ENCODE measurements at places on chromosomes 3 and 15. TPM values are rescaled to one million over a fixed set of nuclear protein-coding genes. Genes with fewer than 3 reads are reported as not detected.

LCTL gene
- not detected for total RNA-seq

CTXN2 gene
- not detected for total RNA-seq

ZNF774 gene
- total RNA-seq, result 1.9 TPM

BFSP2 gene
- total RNA-seq, result not detected

CORO2B gene
- not detected for total RNA-seq

KBTBD13 gene
- total RNA-seq, result not detected

DISP2 gene
- total RNA-seq, result 0.08 TPM

BTD gene
- 2.2 TPM for total RNA-seq

CCR1 gene
- 0.14 TPM for total RNA-seq

GRCh38 chr15:45347033-45347432 lies 31.3 kb downstream of the GATM start:
- no peak for DNase-seq
- no peak overlapping the region for H3K27ac ChIP-seq
- peaks cover 45% of the 10 kb centered on the region for H3K27me3 ChIP-seq
- no peaks in the 10 kb centered on the region for H3K4me1 ChIP-seq
- no peak overlapping the region for H3K4me3 ChIP-seq
- no peaks in the 10 kb centered on the region for H3K36me3 ChIP-seq

GRCh38 chr3:48492461-48493202 lies 11.3 kb downstream of the SHISA5 start:
- peaks cover 3% of the 10 kb centered on the region for H3K36me3 ChIP-seq
- no peaks in the 10 kb centered on the region for H3K27me3 ChIP-seq
- no peaks in the 10 kb centered on the region for H3K4me1 ChIP-seq
- no peak overlapping the region for H3K4me3 ChIP-seq
- H3K27ac ChIP-seq, result no peak overlapping the region

GRCh38 chr3:177071496-177072156 lies 125.7 kb downstream of the TBL1XR1 start:
- DNase-seq, result no peak
- H3K4me3 ChIP-seq, result no peak overlapping the region
- peaks cover 49% of the 10 kb centered on the region for H3K4me1 ChIP-seq
- no peaks in the 10 kb centered on the region for H3K27me3 ChIP-seq
- H3K36me3 ChIP-seq, result peaks cover 55% of the 10 kb centered on the region

DNA sequence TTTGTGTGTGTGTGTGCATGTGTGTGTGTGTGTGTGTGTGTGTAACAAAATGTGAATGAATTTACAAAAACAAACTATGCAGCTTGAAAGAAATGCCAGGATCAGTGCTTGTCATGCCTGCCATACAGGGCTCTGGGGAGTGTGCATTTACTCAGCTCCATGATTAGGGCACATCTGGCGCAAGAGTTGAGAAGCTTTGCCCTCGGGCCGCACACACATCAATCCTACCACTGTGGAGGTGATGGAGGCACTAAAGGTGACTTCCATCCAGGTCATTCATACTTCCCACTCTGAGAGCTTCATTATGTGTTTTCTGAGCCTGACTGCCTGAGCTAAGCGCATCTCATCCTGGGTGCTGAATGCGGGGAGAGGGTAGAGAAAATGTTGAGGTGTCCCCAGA lies 72.0 kb upstream of the ZBED2 start:
- DNase-seq, result no peak
- peaks cover 45% of the 10 kb centered on the region for H3K36me3 ChIP-seq
- peak overlapping the region; percentile 91 for H3K27ac ChIP-seq
- H3K4me1 ChIP-seq, result peaks cover 60% of the 10 kb centered on the region
- peak overlapping the region; percentile 57 for H3K4me3 ChIP-seq

DNA sequence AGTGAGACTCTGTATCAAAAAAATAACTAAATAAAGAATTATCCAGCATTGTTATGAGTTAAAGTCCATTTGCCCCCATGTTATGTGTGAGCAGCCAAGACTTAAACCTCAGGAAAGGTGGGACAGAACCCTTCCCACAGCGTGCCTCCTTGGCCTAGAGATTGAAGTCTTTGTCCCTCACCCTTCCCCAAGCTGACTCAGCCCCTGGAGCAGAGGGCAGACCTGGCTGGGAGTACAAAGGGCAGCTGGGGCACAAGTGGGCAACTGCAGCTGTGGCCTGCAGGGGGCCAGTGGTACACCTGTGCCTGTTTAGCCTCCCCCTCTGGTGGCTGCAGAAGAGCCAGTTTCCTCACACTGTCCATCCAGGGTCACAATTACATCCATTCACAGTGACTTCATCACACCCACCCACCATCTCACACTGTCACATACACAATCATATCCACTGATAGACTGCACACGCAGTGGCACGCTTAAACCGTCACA lies 940 bp upstream of the ACY1 start:
- peak; percentile 56 for DNase-seq
- H3K27me3 ChIP-seq, result no peaks in the 10 kb centered on the region
- H3K4me3 ChIP-seq, result peak overlapping the region; percentile 88
- H3K27ac ChIP-seq, result peak overlapping the region; percentile 89

GRCh38 chr15:68543165-68544008 lies 35.4 kb upstream of the CORO2B start:
- H3K4me3 ChIP-seq, result no peak overlapping the region
- no peak overlapping the region for H3K27ac ChIP-seq
- no peak for DNase-seq
- H3K36me3 ChIP-seq, result no peaks in the 10 kb centered on the region
- peaks cover 14% of the 10 kb centered on the region for H3K27me3 ChIP-seq

GRCh38 chr15:48516121-48516520 lies 129.4 kb downstream of the FBN1 start:
- no peaks in the 10 kb centered on the region for H3K36me3 ChIP-seq
- no peaks in the 10 kb centered on the region for H3K4me1 ChIP-seq
- DNase-seq, result no peak
- H3K27me3 ChIP-seq, result no peaks in the 10 kb centered on the region
- H3K4me3 ChIP-seq, result no peak overlapping the region

GRCh38 chr15:66567897-66568296 lies 2.1 kb upstream of the LCTL start:
- H3K4me1 ChIP-seq, result peaks cover 5% of the 10 kb centered on the region
- no peak overlapping the region for H3K27ac ChIP-seq
- no peaks in the 10 kb centered on the region for H3K27me3 ChIP-seq
- H3K4me3 ChIP-seq, result no peak overlapping the region

GRCh38 chr3:125057186-125057850 lies 1.5 kb upstream of the HEG1 start:
- peaks cover 13% of the 10 kb centered on the region for H3K36me3 ChIP-seq
- peaks cover 15% of the 10 kb centered on the region for H3K27me3 ChIP-seq
- no peak for DNase-seq
- H3K4me3 ChIP-seq, result no peak overlapping the region

DNA sequence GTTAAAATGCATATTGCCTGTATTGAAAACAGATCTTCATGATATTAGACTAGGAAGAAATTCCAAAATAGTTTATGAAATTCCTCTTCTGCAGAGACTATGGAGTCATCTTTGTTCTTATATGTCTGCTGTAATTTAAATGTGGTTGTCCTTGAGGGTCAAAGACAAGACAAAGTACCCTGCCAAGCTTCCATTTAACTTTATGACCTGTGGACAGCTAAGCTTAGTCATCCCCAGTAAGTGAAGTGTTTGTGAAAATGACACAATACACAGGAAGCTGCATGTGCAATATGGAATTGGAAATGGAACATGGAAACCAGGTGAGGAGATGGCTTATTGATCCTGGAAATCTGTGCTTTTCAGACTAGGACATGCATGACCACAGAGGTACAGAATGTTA lies 68.5 kb upstream of the GBE1 start:
- H3K27ac ChIP-seq, result no peak overlapping the region
- H3K4me3 ChIP-seq, result no peak overlapping the region
- no peaks in the 10 kb centered on the region for H3K4me1 ChIP-seq
- H3K27me3 ChIP-seq, result no peaks in the 10 kb centered on the region
- H3K36me3 ChIP-seq, result no peaks in the 10 kb centered on the region

- no peaks in the 10 kb centered on the region for H3K4me1 ChIP-seq
- H3K27me3 ChIP-seq, result no peaks in the 10 kb centered on the region
- H3K27ac ChIP-seq, result no peak overlapping the region
- no peak overlapping the region for H3K4me3 ChIP-seq
- no peak for DNase-seq
- H3K36me3 ChIP-seq, result no peaks in the 10 kb centered on the region
Measured at GRCh38 chr3:180430896-180431295, 171.1 kb upstream of the TTC14 start.

DNA sequence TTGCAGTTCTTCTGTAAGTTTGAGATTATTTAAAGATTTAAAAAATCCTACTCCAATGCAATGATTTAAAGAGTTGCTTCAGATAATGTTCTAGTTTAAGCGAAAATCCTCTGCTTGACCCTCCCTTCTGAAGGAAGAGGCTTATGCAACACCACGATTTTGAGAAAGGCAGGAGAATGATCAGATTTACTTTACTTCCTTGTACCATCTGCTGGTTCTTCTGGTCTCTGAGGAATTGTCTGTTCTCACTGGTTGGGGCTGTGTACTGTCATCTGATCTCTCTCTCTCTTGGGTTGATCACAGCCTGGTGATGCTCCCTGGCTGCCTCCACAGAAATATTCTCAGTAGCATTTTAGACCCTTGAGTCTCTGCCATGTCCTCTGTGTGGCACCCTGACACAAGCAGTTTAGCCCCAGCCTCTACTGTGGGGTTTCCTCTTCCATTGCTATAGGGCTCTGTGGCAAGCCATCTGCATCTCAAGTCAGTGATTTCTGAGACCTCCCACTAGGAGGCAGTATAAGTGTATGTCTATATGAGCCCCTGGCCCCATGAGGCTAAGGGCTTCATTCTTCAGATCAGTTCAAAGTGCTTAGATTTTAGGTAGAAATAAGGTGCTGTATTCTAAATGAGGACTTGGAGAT lies 50.8 kb upstream of the PLAAT1 start:
- no peaks in the 10 kb centered on the region for H3K36me3 ChIP-seq
- no peak overlapping the region for H3K27ac ChIP-seq
- no peak overlapping the region for H3K4me3 ChIP-seq
- DNase-seq, result peak; percentile 0

GRCh38 chr15:78055919-78056713 lies 21.4 kb downstream of the TBC1D2B start:
- DNase-seq, result no peak
- H3K4me1 ChIP-seq, result peaks cover 87% of the 10 kb centered on the region
- peaks cover 30% of the 10 kb centered on the region for H3K36me3 ChIP-seq
- no peaks in the 10 kb centered on the region for H3K27me3 ChIP-seq
- H3K27ac ChIP-seq, result peak overlapping the region; percentile 70

- H3K4me3 ChIP-seq, result peak within 1 kb of the TSS; percentile 83
- peaks cover 4% of the 10 kb centered on the region for H3K36me3 ChIP-seq
- H3K27ac ChIP-seq, result peak within 1 kb of the TSS; percentile 81
- peak; percentile 58 for DNase-seq
Measured at GRCh38 chr3:136818769-136819391, at the start of gene SLC35G2. TSS of gene SLC35G2 (plus strand) at chr3:136819126. CDS start at chr3:136854461, 35,335 bp downstream.

GRCh38 chr3:171491361-171491760 lies 31.2 kb upstream of the TNIK start:
- no peaks in the 10 kb centered on the region for H3K27me3 ChIP-seq
- peaks cover 11% of the 10 kb centered on the region for H3K36me3 ChIP-seq
- no peak for DNase-seq
- peaks cover 20% of the 10 kb centered on the region for H3K4me1 ChIP-seq
- peak overlapping the region; percentile 84 for H3K27ac ChIP-seq
- H3K4me3 ChIP-seq, result peak overlapping the region; percentile 54

DNA sequence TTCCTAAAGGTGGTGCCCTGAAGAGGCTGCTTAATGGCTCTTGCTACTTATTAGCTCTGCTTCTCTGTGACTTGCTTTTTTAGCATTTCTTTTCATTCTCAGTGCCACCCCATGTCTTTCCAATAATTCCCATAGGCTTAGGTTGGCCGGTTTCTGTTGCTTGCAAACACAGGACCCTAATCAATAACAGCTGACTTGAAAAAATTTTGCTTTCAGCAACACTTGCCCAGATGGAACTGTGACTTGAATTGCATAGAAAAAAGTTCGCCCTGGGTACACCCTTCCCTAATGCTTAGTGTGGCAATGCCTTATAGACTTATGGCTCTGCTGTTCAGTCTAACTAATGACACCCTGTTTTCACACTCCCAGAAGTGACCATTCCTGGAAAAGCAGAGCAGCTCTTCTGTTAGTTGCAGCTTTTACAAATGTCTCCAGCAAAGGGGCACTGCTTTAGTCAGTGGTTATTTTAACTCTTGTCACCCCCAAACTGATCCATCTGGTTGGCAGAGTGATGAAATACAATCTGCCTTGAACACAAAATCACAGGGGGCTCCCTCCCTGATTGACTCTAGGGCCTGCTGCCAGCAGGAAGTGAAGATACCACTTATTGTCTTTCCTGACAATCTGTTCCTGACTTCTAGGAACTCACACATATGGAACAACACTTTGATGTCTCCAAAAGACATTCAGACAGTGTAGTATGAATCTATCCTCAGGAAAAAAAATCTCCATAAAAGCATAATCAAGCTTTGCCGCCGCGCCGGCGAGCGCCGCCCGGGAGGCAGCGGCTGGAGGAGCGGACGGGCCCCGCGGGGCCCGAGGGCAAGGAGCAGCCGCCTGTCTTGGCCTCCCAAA lies 9.7 kb upstream of the SLMAP start:
- H3K4me3 ChIP-seq, result no peak overlapping the region
- no peaks in the 10 kb centered on the region for H3K36me3 ChIP-seq
- no peaks in the 10 kb centered on the region for H3K4me1 ChIP-seq
- H3K27me3 ChIP-seq, result no peaks in the 10 kb centered on the region

GRCh38 chr15:68364028-68364659 lies 67.8 kb downstream of the ITGA11 start:
- H3K36me3 ChIP-seq, result no peaks in the 10 kb centered on the region
- no peak for DNase-seq
- H3K27ac ChIP-seq, result no peak overlapping the region
- no peak overlapping the region for H3K4me3 ChIP-seq
- no peaks in the 10 kb centered on the region for H3K27me3 ChIP-seq
- H3K4me1 ChIP-seq, result peaks cover 5% of the 10 kb centered on the region

DNA sequence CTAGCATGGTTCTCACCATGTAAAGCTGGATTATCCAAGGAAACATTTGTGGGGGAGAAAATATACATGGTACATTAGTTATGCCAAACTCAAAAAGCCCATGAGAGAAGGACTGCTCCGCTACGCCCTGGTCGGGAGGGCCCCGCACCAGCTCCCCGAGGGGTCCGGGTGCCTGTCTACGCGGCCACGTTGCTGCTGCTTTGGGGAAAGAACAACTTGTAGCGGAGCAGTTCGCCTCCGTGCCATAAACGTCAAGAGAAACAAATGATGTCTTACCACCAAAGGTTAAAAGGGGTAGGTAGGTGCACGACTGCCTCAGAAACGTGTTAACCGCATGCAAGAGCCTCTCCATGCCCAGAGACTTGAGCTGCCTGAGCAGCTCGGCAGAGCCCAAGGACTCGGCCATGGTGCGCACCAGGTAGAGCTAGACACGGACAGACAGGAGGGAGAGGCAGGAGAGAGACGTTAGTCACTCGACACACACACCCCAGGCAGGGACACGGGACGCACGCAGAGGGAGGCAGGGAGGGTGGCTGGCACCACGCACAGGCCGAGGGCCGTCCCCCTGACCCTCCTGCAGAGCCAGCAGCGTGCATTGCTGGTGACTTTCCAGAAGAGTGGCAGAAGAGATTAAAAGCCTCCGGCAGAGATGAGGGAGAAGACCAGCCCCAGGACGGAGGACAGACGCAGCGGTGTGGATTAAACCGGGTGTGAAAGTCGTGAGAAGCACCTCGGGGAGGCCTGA lies 63.4 kb downstream of the CYFIP1 start:
- H3K27ac ChIP-seq, result no peak overlapping the region
- no peak for DNase-seq
- H3K36me3 ChIP-seq, result no peaks in the 10 kb centered on the region
- H3K4me1 ChIP-seq, result no peaks in the 10 kb centered on the region

GRCh38 chr15:83205725-83206324 lies 1.8 kb downstream of the HDGFL3 start:
- peaks cover 50% of the 10 kb centered on the region for H3K27me3 ChIP-seq
- peaks cover 2% of the 10 kb centered on the region for H3K36me3 ChIP-seq
- peak overlapping the region; percentile 81 for H3K4me3 ChIP-seq
- no peak for DNase-seq
- H3K27ac ChIP-seq, result no peak overlapping the region

- no peaks in the 10 kb centered on the region for H3K36me3 ChIP-seq
- H3K4me1 ChIP-seq, result no peaks in the 10 kb centered on the region
- H3K4me3 ChIP-seq, result no peak overlapping the region
- no peak for DNase-seq
- H3K27ac ChIP-seq, result no peak overlapping the region
Measured at GRCh38 chr15:38755718-38756117, 191.1 kb upstream of the RASGRP1 start.

All from activated naive CD8-positive, alpha-beta T cell treated with anti-CD3 and anti-CD28 coated beads for 36 hours (primary cell).